ENCODE measurements at places on chromosomes 6 and 20. TPM values are rescaled to one million over a fixed set of nuclear protein-coding genes. Genes with fewer than 3 reads are reported as not detected.

IMPG1 gene
- total RNA-seq: not detected

SF3B5 gene
- total RNA-seq: 125 TPM

VGLL2 gene
- not detected for total RNA-seq

ARMC2 gene
- 3.1 TPM for total RNA-seq

CPXM1 gene
- total RNA-seq: 1.6 TPM

CAGE1 gene
- total RNA-seq: not detected

- H3K4me1 ChIP-seq: no peaks in the 10 kb centered on the region
- H3K4me3 ChIP-seq: no peak overlapping the region
- no peak for DNase-seq
- no peak overlapping the region for H3K27ac ChIP-seq
- H3K36me3 ChIP-seq: no peaks in the 10 kb centered on the region
These were observed 3.5 kb upstream of the SLC22A2 start for GRCh38 chr6:160261991-160262680.

- peaks cover 3% of the 10 kb centered on the region for H3K36me3 ChIP-seq
- H3K27me3 ChIP-seq: no peaks in the 10 kb centered on the region
- no peaks in the 10 kb centered on the region for H3K4me1 ChIP-seq
- H3K27ac ChIP-seq: no peak overlapping the region
These were observed 107.4 kb downstream of the RPP40 start for GRCh38 chr6:4896401-4896800.

DNA sequence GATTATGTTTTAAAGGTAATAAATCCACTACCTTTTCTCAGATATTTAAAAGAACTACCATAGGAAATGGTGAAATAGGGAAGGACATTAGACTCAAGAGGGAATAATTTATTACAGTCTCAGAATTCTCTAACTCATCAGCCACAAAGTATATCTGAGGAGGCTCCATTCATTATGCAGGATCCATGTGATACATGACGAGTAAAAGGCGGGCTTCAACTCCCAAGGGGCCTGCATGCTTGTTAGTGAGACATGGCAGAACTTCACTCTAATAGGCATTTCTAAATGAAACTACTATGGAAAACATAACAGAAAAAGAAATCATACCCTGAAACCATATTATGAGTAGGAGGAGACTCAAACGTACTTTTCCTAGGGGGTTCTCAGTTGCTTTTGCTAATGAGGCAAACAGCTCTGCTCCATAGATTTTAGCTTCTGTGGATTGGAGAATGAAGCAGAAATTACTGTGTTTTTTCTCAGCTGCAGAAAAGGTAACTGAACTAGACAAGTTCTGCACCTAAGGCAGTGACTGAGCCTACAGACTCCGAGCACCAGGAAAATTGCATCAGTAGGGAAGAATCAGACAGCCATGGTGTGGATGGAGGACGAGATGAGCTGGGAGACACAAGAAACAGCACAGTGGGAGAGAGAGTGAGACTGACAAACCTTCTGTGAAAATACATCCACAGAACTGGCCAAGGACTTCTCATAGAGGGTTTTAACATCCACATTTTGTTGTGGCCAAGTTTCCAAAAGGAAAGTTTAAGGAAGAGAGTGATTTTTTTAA is 254.6 kb upstream of the PRDM1 start:
- no peak for DNase-seq
- no peaks in the 10 kb centered on the region for H3K27me3 ChIP-seq
- no peaks in the 10 kb centered on the region for H3K36me3 ChIP-seq

DNA sequence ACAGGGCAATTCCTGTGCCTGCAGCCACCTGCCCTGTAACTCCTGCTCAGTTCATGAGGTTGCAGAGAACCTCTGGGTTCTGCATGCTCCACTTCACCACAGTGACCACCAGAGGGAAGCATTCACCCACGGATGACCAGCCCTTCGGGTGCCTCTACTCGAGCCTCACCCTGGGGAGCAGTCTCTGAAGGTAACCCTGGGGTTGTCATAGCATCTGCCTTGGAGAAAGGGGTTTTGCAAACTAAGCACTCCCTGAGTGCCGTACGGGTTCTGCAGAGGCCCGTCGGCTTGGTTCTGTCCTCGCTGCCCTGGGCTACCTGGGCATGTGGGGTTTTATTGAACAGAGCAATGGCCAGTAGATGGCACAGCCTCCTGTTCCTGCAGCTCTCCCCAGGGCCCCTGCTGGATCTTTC is 10.2 kb upstream of the CST5 start:
- DNase-seq: no peak
- H3K27ac ChIP-seq: no peak overlapping the region
- H3K4me3 ChIP-seq: no peak overlapping the region
- H3K27me3 ChIP-seq: no peaks in the 10 kb centered on the region
- H3K36me3 ChIP-seq: no peaks in the 10 kb centered on the region
- no peaks in the 10 kb centered on the region for H3K4me1 ChIP-seq

- no peaks in the 10 kb centered on the region for H3K36me3 ChIP-seq
- no peak overlapping the region for H3K27ac ChIP-seq
These were observed 7.4 kb upstream of the BPIFA3 start for GRCh38 chr20:33209789-33210188.

DNA sequence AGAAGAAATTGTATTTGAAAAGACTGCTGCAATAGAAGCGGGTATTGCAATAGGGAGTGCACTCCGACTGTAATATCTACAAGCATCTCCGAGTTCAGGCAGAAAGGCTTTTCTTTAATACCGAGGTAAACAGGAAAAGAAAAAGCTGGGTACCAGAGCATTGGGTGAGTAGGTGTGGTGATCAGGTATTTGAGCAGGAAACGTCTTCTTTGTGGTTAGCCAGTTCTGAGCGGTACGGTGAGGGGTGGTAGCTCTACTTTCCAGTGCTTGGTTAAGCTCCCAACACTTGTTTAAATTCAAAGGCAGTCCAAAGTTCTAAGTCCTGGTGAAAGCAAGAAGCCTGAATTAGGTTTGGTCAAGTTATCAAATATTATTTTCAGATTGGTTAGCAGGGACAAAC is 404.1 kb downstream of the LMBRD1 start:
- no peaks in the 10 kb centered on the region for H3K4me1 ChIP-seq
- H3K27me3 ChIP-seq: no peaks in the 10 kb centered on the region
- no peak overlapping the region for H3K27ac ChIP-seq
- H3K4me3 ChIP-seq: no peak overlapping the region
- no peak for DNase-seq

DNA sequence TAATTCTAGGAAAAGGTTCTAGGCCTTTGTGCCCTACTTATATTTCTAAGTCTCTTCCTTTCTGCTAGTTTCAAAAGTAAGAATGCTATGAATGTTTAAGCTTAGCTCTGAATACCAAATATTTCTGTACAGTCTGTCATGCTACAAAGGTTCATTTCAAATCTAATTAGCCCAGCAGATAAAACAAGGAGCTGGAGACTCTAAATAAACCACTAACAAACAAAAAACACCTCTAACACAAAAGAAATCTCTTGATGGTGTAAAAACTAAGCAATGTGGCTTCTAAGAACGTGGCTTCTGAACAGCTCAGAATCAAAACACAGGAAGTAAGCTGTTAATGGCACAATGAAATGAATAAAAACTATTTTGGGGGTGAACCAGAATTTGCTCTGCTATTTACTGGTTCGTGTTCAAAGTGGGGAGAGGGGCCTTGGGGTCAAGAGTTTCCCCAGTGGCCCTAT is 198.3 kb downstream of the BCAS1 start:
- no peak for DNase-seq
- H3K27ac ChIP-seq: peak overlapping the region; percentile 73
- H3K4me1 ChIP-seq: peaks cover 35% of the 10 kb centered on the region
- H3K27me3 ChIP-seq: no peaks in the 10 kb centered on the region
- H3K36me3 ChIP-seq: no peaks in the 10 kb centered on the region

DNA sequence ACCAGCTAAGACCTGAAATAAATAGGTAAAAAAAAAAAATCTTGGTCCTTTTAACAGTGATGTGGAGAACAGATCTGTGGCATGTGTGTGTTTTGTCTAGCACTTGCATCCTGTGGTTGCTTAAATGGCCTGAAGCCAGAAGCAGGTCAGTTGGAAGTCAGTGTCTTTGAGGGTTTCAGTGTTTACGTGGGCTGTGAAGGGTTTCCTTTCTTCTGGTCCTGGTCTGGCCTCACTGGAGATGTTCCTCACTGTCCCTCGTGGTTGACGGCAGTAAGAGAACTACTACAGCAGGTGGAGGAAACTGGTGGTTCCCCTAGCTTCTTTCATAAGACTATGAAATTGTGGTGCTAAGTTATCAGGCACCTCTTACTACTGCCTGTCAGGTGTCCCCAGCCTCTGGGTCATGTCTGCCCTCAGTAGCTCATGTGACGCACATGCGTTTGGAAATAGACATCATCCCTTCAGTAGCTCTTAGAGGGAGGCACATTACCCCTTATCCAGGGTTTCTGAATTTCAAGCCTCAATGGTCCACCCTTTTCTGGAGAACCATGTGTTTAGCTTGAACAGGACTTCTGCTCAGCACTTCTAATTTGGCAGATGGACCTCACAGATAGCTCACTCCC is 59.4 kb upstream of the SCP2D1 start:
- H3K36me3 ChIP-seq: peaks cover 9% of the 10 kb centered on the region
- H3K27me3 ChIP-seq: no peaks in the 10 kb centered on the region
- H3K4me1 ChIP-seq: no peaks in the 10 kb centered on the region
- DNase-seq: no peak
- H3K27ac ChIP-seq: no peak overlapping the region
- H3K4me3 ChIP-seq: no peak overlapping the region

DNA sequence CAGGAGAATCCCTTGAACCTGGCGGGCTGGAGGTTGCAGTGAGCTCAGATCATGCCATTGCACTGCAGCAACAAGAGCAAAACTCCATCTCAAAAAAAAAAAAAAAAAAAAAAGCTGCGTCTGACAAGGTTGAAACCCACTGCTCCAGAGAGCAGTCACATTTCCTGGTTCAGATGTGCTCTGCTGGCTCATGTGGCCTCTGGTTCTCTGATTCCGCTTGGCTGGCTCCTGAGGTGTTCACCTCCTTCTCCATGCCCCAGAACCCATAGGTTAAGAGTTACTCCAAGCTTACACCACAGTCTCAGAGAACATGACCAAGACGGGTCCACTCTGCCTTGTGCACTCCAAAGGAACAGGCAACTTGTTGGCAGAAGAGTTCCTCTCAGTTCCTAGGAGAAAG is 8.8 kb upstream of the CNR1 start:
- no peak for DNase-seq
- no peaks in the 10 kb centered on the region for H3K27me3 ChIP-seq
- no peaks in the 10 kb centered on the region for H3K36me3 ChIP-seq
- no peak overlapping the region for H3K4me3 ChIP-seq

DNA sequence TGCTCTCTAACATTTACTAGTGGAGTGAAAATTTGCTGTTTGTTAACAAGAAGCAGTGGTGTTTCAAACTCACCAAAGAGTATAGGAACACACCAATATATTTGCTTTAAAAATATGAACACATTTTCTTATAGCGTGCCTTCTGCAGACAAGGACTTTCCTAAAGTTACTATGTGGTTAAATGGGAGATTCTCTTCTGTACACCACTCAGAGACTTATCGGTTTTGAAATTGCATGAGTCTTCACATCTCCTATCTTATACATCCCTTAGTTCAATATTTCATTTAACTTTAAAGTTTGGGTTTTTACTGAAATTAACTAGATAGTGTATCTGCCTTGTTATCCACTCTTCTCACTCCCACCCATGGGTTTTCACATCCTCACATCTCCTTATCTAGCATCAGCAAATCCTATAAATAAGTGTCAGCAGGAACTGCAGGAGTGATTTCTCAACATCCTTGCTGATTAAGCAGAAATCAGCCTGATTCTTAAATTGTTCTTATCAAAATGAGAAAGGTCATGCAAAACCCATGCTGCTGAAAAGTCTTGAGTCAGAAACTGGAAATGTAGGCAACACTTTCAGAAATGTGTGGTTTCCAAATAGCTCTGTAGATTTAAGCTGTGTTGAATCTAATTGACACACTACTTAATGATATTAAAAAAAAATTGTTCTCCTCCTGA is 1075.6 kb upstream of the GJE1 start:
- no peaks in the 10 kb centered on the region for H3K4me1 ChIP-seq
- no peak overlapping the region for H3K27ac ChIP-seq
- H3K27me3 ChIP-seq: no peaks in the 10 kb centered on the region
- H3K36me3 ChIP-seq: no peaks in the 10 kb centered on the region

DNA sequence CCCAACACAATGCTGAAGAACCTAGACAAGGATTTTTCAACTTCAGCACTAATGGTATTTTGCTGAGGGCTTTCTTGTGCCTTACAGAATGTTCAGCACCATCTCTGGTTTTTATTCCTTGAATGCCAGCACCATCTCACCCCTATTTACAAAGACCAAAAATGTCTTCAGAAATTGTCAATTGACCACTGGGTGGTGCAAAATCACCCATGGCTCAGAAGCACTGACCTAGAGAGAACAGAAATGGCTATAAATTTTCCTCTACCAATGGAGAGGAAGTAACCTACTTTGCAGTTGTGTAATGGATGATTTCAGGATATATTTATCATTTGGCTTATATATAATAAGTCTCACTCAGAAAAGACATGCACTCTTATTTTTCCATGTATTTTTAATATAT is 431.0 kb upstream of the IRAK1BP1 start:
- no peak overlapping the region for H3K27ac ChIP-seq
- H3K27me3 ChIP-seq: no peaks in the 10 kb centered on the region
- H3K36me3 ChIP-seq: no peaks in the 10 kb centered on the region
- no peak overlapping the region for H3K4me3 ChIP-seq
- DNase-seq: no peak
- H3K4me1 ChIP-seq: no peaks in the 10 kb centered on the region

GRCh38 chr6:30895343-30895742 is 11.0 kb downstream of the DDR1 start:
- H3K4me3 ChIP-seq: no peak overlapping the region
- no peak for DNase-seq
- no peaks in the 10 kb centered on the region for H3K27me3 ChIP-seq
- H3K36me3 ChIP-seq: no peaks in the 10 kb centered on the region
- no peak overlapping the region for H3K27ac ChIP-seq
- no peaks in the 10 kb centered on the region for H3K4me1 ChIP-seq

- H3K4me3 ChIP-seq: no peak overlapping the region
- H3K27ac ChIP-seq: no peak overlapping the region
- no peak for DNase-seq
- H3K27me3 ChIP-seq: no peaks in the 10 kb centered on the region
- no peaks in the 10 kb centered on the region for H3K36me3 ChIP-seq
These were observed 10.2 kb upstream of the VEGFA start for GRCh38 chr6:43759907-43760206.

GRCh38 chr6:17497535-17498095 is 102.5 kb upstream of the FAM8A1 start:
- H3K4me1 ChIP-seq: no peaks in the 10 kb centered on the region
- no peaks in the 10 kb centered on the region for H3K27me3 ChIP-seq
- H3K27ac ChIP-seq: no peak overlapping the region
- DNase-seq: no peak

GRCh38 chr6:87092435-87092834 is 2.5 kb downstream of the CGA start:
- no peaks in the 10 kb centered on the region for H3K27me3 ChIP-seq
- no peaks in the 10 kb centered on the region for H3K4me1 ChIP-seq
- H3K36me3 ChIP-seq: no peaks in the 10 kb centered on the region
- no peak for DNase-seq
- no peak overlapping the region for H3K27ac ChIP-seq
- H3K4me3 ChIP-seq: no peak overlapping the region

DNA sequence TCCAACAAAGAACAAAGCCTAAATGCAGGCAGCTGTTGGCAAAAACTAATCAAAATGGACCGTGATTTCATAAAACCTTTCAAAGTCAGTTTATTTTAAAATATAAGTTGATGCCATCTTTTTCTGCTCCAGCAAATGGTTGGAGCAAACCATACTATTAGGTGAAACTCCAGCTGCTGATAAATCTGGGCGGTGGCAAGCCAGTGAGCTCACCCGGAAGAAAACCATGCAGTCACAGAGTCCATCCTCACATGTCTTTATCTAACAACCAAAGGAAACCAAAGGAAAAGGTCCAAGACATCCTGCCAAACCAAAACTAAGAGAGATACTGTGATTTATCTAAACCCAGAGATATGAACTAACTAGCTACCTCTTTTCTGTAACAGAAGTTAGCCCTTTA is 72.6 kb downstream of the HIVEP2 start:
- H3K36me3 ChIP-seq: no peaks in the 10 kb centered on the region
- no peak for DNase-seq
- H3K4me1 ChIP-seq: peaks cover 25% of the 10 kb centered on the region
- no peaks in the 10 kb centered on the region for H3K27me3 ChIP-seq
- H3K4me3 ChIP-seq: no peak overlapping the region

Data from tibial nerve (tissue), 4 donors.